NCI-H1417 treated with DMSO at 0.1 percent for 48 hours (cell line): ENCODE measurements at places on chromosomes 13 and 19.

- no peak for DNase-seq
These were observed 6.4 kb downstream of the CYP4F2 start for GRCh38 chr19:15891434-15891833.

DNA sequence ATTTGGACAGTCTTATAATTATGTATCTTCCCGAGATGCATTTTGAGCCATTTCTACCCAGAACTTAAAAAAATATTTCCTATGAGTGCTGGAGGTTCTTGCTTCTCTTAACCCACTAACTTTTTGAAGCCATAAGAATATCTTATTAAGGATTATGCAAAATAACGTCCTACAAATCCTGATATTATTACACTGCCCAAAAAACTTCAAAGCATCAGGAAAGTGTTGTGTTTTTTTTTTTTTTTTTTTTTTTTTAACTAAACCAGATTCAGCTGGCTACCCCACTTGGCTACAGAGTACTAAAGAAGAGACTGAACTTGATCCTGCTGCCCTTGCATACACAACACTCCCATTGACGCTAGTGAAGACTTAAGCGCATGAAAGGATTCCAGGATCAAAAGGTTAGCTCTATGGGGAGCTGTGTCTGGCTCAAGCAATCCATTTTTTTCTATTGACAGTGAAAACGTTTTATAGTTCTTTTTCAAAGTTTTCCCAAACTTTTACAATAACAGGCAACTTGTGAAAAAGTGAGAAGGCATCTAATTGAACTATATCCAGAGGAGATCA is 141.4 kb downstream of the KCNRG start:
- no peak for DNase-seq

- no peak for DNase-seq
These were observed 7.3 kb downstream of the PIAS4 start for GRCh38 chr19:4014541-4015491.

DNA sequence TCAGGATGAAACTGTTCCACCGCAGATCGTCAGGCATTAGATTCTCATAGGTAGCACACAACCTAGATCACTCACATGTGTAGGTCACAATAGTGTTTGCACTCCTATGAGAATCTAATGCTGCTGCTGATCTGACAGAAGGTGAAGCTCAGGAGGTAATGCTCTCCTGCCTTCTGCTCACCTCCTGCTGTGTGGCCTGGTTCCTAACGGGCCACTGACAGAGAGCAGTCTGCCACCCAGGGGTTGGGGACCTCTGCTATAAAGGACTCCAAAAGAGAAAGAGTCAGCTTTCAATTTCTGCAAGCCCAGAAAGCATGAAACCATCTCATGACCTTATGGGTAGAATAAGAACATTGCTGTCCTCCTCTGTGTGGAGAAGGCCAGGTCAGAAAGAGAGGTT is 43.5 kb upstream of the PCCA start:
- no peak for DNase-seq

DNA sequence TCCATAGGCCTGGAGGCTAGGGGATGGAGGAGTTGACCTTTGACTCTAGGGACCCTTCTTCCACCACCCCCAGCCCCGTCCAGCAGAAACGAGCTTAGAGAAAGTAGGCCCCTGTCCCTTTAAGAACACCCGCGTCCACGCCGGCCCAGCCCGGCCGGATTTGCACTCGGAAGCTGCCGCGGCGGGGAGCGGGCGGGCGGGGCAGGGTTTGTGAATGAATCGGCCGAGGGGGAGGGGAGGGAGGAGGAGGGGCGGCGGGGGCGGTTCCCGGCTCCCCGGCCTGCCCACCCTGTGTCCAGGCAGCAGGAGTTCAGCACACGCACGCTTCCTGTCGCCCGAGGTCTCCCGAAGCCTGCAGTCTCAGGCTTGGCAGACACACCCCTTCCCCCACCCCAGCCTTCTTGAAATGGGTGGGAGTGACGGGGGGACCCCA is 1.5 kb downstream of the UNC13A start:
- no peak for DNase-seq

- DNase-seq, result no peak
These were observed 670 bp downstream of the MAP2K7 start for GRCh38 chr19:7904074-7905020.

- DNase-seq, result no peak
These were observed 4.2 kb downstream of the ADGRE5 start for GRCh38 chr19:14385492-14385891.

DNA sequence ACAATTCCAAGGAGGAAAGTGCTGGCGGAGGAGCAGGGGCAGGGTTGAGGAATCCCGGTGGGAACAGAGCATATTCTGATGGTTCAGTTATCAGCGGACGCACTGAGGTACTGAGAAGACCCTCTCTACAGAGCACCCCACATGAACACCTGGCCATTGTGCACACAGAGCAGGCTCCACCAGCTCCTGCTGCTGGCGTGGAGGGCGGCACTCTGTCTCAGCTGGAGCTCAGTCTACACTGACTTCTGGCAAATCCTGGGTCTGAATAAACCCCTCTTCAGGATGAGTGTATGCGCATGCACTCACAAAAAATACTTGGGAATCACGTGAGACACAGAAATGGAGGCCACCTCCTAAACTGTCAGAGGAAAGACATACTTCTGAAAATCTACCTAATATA is 114.4 kb upstream of the IRS2 start:
- no peak for DNase-seq

DNA sequence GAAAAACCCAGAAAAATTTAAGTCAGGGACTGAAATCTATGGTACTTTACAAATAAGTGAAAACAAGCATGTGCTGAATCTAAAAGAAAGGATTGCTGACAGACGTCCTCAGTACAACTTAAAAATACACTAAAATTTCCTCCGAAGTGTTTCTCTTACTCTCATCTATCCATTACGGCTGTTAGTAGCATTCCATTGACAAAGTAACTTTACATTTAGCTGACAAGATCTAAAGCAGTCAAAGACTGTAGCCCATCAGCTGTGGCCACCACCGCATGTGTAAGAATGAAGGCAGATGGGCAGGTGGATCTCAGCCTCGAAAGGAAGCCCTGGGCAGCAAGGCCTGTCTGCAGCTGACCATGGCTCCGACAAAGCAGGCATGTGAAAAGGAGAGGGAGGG is 59.0 kb downstream of the FLT1 start:
- no peak for DNase-seq

DNA sequence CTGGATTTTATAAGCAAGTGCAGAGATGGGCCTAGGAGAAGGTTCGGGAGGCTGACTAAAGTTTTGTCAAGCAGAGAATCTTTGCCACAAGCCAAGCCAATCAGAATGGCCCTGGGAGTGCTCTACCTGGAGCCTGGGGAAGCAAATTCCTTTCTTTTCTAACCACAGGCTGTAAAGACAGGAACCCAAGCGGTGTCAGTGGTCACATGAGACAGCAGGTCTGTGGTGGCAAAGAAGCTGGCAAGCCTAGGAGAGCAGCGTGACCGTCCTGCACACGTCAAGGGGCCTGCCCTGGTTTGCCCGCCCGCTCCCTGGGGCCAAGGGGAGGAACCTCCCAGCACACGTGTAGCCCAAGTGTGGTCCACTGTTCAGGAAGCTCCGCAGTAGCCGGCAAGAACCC is 90.8 kb downstream of the IPO5 start:
- no peak for DNase-seq

DNA sequence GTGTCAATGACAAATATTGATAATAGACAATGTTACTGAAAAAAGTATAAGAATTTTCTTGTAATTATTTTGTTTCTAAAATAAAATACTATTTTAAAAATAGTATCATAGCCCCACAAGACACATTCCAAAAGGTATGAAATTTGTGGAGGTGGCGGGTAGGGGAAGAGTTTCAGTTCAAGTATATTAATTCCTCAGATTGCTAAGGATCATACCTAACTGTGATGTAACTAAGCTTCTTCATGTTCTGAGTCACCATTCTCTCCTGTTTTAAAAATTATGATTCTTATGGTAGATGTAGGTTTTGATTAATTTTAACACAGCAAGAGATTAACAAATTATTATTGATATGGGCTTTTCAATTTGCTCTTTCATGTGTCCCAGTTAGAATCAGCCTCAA is 61.3 kb downstream of the MYO16 start:
- DNase-seq, result no peak

- DNase-seq, result no peak
These were observed 8.4 kb upstream of the KCTD4 start for GRCh38 chr13:45209229-45209628.

DNA sequence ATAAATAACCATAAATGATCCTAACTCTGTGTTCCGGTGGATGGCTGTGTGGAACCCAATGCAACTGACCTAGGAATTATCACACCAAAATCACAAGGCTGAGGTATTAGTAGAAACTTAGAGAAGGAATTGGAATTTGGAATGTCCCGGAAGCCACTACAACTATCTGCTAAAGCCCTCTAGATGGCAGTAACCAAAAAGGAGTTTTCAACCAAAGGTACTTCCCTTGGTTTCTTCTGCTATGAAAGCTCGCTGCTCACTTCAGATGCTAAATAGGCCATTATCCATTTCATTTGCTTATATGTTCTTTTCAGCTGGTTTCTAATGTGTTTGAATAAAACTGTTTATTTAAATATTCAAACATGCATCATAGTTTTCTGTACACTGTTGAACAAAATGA is 1589.1 kb upstream of the SPRY2 start:
- DNase-seq, result no peak

- DNase-seq, result no peak
These were observed 11.6 kb downstream of the NFILZ start for GRCh38 chr19:8641908-8642547.

- no peak for DNase-seq
These were observed 161.4 kb downstream of the MTUS2 start for GRCh38 chr13:28981530-28981929.

DNA sequence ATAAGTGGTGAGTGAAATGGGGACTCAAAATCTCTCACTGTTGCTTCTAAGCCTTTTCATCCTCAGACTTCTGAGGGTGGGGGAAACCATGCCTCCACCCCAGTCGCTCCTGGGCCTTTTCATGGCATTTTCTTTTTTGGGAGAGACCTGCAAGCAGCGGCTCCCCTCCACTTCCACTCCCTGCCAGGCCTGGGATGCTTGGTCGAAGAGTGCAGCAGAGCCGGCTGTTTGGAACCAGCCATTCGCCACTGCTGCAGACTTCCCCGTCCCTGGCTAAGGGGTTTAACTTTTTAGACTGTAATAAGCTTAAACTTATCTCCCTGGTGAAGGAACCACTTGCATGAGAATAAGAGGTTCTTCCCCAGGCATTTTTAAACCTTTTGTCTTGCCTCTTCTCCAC is 617.2 kb downstream of the PCDH9 start:
- DNase-seq, result no peak

DNA sequence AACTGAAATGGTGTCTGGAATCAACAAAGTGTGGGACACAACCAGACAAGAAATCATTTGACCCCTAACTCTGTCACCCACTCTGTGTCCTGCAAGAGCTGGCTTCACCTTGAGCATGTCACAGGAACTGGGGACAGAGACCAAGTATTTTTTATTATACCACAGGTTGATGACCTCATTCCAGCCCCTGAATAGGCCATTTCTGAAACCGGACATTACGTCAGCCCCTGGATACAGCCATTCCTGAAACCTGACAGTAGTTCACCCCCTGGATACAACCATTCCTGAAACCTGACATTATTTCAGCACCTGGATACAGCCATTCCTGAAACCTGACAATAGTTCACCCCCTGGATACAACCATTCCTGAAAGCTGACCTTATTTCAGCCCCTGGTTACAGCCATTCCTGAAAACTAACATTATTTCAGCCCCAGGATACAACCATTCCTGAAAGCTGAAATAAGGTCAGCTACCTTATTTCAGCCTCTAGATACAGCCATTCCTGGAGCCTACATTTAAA is 47.7 kb upstream of the CACNA1A start:
- DNase-seq, result no peak

- DNase-seq, result no peak
These were observed 5.5 kb downstream of the DPP9 start for GRCh38 chr19:4717966-4718701.

DNA sequence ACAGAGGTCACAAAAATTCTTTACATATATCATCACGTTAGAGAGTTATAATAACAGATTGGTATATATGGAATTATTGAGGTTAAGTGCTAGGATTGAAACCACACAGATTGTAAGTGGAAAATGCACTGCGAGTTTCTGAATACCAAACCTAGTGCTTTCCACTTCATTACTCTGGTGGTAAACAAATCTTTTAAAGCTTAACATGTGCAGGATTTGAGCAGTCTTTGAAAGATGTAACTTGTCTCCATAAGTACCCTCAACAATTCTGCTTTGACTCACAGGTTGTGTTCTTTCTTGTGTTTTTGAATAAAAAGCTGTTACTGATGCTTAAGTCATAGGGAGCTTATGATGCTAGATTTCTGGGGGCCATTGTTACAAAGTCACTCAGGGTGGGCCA is 314.7 kb upstream of the DACH1 start:
- no peak for DNase-seq

- no peak for DNase-seq
These were observed 1.3 kb upstream of the LDLR start for GRCh38 chr19:11087870-11088505.

- DNase-seq, result no peak
These were observed 44.3 kb downstream of the BBC3 start for GRCh38 chr19:47186446-47187334.

GRCh38 chr19:19010551-19010950 is 22.8 kb downstream of the SUGP2 start:
- no peak for DNase-seq

- no peak for DNase-seq
These were observed at the start of gene WIZ for GRCh38 chr19:15449620-15450527. WIZ (minus strand) TSS chr19:15449956; CDS start chr19:15448307, 1,649 bp downstream.

DNA sequence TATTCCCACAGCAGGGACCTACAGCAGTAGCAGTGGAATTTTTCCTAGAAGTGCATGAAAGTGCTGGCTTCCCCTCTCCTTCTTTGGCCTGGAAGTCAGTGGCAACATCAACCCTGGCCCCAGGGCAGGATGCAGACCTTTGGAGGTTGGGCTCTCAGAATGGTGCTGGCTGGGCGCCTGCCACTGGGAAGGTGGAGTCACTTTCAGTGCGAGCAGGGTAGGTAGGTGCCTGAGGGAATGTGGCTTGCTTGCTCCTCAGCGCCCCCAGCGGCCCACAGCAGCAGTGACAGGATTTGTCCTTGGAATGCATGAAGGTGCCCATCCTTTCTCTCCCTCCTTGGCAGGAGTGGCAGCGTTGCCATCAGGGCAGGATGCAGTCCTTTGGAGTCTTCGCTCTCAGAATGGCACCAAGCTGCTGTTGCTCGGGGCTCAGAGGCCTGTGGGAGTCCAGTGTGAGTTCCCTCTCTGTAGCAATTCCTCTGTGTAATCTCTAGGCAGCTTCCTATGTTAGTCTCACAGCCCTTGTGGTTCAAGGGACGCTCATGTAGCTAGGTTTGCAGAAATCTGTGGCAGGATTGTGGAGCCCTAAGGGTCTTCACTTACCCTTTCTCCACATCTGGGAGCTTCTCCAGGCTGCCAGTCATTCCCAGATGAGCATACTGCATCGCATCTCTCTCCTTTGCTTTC is 354.4 kb upstream of the DACH1 start:
- no peak for DNase-seq
